Activated T-helper 17 cell treated with anti-CD3 and anti-CD28 coated beads, Interleukin-2, amount 50 U/mL, for 72 hours (primary cell): ENCODE measurements at places on chromosomes 16 and 17. TPM values are rescaled to one million over a fixed set of nuclear protein-coding genes. Genes with fewer than 3 reads are reported as not detected.

DNA sequence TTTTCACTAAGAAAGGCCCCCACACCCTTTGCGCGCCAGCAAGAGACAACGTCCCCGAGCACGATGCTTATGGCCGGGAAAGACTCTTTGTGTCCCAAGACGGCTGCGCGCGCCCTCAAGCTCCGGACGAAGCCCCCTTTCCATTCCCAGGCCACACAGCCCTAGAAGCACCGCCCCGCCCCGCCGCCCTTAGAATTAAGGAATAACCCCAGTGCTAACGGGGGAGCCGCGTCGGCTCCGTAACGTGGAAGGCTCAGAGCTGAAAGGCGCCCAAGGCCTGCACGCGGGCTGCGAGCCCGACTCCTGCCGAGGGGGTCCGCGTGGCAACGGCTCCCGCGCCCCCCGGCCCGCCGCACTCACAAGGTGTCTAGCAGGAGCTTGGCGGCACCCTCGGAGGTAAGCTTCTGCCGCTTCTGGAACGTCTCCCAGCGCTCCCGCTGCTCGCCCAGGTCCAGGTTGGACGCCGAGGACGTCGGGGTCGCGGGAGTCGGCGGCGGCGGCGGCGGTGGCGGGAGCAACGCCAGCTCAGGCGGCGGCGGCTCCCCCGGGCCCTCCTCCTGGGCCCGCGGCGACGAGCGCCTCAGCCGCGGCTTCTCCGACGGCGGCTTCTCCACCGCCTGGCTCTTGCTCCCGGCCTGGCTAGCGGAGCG is 477 bp downstream of the CENPV start:
- ATAC-seq: peak; percentile 76

- ATAC-seq: peak; percentile 66
These were observed 9.0 kb downstream of the C17orf99 start for GRCh38 chr17:78154903-78155811.

GRCh38 chr17:59826706-59827453 is 65.9 kb downstream of the TUBD1 start:
- no peak for ATAC-seq

Gene RGS11
- not detected for total RNA-seq

DNA sequence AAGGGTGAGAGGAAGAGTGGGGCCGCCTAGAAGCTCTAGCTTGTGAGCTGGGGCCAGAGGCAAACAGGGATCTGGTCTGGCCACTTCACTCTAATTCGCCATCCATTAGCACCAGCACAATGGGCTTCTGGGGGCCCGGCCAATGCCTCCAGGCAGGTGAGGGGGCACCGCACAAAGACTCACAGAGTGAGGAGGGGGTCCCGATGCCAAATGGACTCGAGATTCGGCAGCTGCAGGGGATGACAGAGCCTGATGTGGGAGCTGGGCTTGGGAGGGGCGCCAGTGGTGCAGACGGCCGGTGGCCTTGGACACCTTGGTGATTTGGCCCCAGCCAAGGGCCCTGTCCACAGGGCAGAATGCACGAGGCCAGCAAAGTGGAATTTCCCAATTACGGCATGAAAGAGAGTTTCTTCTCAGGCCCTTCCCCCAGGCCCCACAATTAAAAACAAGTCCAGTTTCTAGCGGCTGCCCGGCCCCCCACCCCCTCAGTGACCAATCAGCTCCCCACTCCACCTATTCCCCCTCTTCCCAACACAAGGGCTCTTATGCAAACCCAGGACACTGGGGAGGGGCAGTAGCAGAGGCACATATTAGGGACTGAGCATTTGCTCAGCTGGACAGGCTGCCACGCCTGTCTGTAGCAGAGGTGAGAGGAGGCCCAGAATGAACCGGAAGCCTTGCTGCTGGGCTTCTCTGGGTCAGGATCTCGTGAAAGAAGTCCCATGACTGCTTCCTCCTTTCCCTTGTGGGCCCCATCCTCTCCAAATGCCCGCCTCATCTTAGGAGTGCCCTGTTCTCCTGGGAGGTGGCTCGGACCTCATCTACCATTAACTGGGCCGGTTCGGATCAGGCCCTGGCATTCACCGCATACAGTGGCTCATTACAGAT is 39.4 kb upstream of the MTSS2 start:
- ATAC-seq: no peak

Gene OTOP2
- not detected for total RNA-seq

DNA sequence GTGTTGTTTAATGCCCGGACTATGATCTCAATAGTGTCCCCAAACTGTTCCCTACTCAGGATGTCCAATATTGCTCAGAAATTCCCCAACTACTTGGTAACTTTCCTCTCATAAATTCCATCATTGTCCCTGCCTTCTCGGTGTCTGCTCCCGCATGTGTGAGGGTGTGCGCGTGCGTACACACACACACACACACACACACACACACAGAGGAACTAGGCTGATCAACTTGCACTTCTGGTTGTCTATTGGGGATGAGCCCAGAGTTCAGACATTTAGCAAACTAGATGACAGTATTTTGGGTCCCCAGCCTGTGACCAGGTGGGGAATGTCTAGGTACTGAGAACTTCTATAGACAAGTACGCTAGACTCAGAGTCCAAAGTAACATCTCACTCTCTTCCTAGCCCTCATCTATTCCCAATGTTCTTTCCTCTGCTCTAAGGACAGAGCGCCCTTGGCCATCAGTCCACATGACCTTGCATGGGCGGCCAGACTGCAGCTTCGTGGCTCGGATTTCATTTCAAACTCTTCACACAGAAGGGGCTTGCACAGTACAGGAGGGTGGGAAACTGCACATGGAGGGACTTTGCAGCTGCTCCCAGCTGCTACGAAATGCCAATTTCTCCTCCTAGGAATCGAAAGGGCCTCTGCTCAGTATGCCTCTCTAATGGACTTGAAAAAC is 5.3 kb downstream of the HS3ST3A1 start:
- no peak for ATAC-seq

- no peak for ATAC-seq
These were observed 14.3 kb downstream of the HBQ1 start for GRCh38 chr16:194516-194915.
